ENCODE measurements at places on chromosomes 12 and 14. TPM values are rescaled to one million over a fixed set of nuclear protein-coding genes. Genes with fewer than 3 reads are reported as not detected.

The TSHR gene
- total RNA-seq = not detected

The ENDOU gene
- not detected for total RNA-seq

The C14orf132 gene
- total RNA-seq = 4.3 TPM

The CAPRIN2 gene
- total RNA-seq = 29.7 TPM

The LRTM2 gene
- total RNA-seq = not detected

The KCNA1 gene
- not detected for total RNA-seq

The KMT2D gene
- total RNA-seq = 42.3 TPM

The SLC6A13 gene
- not detected for total RNA-seq

The OAS2 gene
- total RNA-seq = 0.22 TPM

The KLRD1 gene
- total RNA-seq = not detected

The TXNDC16 gene
- 0.97 TPM for total RNA-seq

The PIANP gene
- total RNA-seq = 0.87 TPM

The JPH4 gene
- total RNA-seq = not detected

The EXOC3L4 gene
- 0.94 TPM for total RNA-seq

The LRIG3 gene
- total RNA-seq = 6.2 TPM

The RPS26 gene
- 733 TPM for total RNA-seq

The DLK1 gene
- 0.44 TPM for total RNA-seq

The TIMM9 gene
- total RNA-seq = 82.9 TPM

The PLEKHD1 gene
- 0.03 TPM for total RNA-seq

The CLEC4C gene
- total RNA-seq = not detected

The GALNT8 gene
- not detected for total RNA-seq

The CD163 gene
- total RNA-seq = not detected

The B3GNT4 gene
- 0.63 TPM for total RNA-seq

The ABCC9 gene
- 0.01 TPM for total RNA-seq

The ACVRL1 gene
- 0.07 TPM for total RNA-seq

The PTGDR gene
- not detected for total RNA-seq

Measured in A549 treated with CpdA at 1 μM for 4 hours (cell line).